D721Med (cell line): ENCODE measurements at places on chromosomes 7 and 10.

DNA sequence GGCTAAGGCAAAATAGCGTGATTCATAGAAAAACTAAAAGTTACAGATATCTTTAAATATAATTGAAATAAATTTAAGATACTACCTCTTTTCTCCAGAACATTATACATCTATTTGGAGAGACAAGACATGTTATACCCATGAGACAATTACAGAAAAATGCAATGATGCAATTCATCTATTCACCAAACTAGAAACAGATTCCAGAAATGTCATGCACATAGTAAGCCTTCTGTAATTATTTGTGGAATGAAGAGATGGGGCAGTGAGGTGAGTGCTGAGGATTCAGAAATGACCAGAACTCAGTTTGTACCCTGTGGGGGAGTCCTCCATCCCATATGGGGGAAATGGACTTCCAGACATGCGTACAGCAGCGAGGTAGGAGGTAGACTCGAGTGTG lies 99.4 kb downstream of the MKX start:
- DNase-seq: no peak

DNA sequence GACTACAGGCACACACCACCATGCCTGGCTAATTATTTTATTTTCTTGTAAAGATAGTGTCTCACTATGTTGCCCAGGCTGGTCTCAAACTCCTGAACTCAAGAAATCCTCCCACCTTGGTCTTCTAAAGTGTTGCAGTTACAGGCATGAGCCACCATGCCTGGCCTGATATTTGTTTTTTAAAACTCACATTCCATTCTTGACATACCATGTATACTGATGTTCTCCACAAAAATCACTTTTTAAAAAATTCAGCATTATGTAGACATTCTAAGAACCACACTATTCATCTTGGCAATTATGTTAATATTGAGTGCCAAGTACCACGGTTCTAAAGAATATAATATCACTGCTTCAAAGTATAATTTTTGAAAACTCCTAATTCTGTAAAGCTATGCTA lies 43.5 kb downstream of the IDE start:
- no peak for DNase-seq

- DNase-seq: no peak
Measured at GRCh38 chr10:28878236-28878970, 201.1 kb downstream of the BAMBI start.

DNA sequence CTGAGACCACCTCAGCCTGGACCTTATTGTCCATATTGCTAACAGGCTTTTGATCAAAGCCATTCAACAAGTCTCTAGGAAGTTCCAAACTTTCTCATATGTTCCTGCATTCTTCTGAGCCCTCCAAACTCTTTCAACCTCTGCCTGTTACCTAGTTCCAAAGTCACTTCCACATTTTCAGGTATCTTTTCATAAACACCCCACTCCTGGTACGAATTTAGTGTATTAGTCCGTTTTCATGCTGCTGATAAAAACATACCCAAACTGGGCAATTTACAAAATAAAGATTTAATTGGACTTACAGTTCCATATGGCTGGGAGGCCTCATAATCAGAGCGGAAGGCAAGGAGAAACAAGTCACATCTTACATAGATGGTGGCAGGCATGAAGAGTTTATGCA lies 836.8 kb downstream of the SORCS1 start:
- no peak for DNase-seq
